NCI-H1092 treated with DMSO at 0.1 percent for 48 hours (cell line): ENCODE measurements at places on chromosomes 16 and 17.

- DNase-seq = no peak
These were observed 1.2 kb downstream of the GFAP start for GRCh38 chr17:44914148-44914547.

DNA sequence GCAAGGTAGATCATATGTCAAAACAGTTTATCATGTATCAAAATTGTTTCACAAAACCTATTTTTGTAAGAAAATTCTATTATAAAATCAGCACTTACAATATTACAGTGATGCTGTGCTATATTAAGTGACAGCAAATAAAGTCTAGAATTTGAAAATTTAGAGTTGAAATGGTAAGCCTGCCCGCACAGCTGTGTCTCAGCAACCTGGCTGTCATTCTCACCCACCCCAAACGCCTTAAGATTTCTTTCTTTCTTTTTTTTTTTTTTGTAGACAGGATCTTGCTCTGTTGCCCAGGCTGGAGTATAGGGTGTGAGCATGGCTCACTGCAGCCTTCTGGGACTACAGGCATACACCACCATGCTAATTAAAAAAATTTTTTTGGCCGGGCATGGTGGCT, 26.8 kb downstream of the CDK5R1 start:
- DNase-seq = no peak

DNA sequence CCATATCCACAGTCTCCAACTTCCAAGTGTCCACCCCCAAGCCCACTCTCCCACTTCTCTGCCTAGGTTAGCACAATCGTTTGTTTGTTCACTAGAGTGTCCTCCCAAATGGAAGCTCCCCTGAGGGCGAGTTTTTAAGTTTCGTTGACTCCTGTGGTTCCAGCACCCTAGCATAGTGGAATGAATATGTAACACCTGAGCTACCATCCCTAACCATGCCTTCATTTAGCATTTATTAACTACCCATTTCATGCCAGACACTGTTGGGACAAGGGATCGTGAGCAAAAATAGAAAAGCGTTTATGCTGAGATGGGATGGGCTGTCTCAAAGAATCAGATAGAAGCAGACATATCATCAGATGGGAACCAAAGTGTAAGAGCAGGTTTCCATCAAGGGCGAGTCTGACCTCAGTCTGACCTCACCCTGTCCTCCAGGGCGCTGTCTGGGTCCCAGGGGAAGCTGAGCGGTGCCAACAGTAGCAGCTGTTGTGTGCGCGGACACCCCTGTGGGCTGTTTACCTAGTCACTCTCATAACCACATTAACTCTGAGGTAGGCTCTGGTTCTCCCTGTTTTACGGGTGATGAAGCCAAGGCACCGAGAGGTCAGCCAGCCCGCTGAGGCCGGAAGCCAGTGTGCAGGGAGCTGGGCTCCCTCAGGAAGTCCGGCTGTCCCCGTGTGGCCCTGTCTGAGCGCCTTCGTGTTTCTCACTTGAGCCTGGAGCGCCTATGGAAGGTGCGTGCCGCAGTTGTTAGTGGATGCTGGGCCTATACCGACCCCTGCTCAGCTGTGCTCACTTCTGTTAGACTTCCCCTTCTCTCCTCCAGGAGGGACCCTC, 6.2 kb downstream of the CNP start:
- peak; percentile 93 for DNase-seq

DNA sequence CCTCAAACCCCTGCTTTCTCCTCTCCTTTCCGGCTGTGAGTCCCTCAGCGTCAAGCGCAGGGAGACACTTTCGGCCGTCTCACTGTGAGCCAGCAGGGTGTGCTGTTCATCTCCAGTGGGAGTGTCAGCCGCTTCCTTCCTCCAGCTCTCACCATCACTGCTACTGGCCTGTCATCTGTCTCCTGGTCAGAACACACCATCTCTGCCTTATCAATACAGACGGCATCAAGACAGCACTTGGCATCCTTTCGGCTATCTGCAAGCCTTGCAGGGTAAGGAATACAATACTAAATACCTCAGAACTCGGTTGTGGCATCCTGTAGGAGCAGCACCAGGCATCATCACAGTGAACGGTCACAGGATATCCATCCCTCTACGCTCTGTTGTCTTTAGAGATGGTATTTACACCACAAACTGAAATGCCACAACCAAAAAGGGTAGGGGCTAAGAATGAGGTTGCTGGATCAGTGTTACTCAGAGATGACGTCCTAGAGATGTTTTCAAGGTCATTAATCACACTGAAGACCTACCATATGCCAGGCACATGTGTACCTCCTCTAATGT, 20.7 kb upstream of the CMTM4 start:
- DNase-seq = peak; percentile 36

- DNase-seq = peak; percentile 65
These were observed 972 bp downstream of the RSAD1 start for GRCh38 chr17:50479522-50480141.
